LHCN-M2 (cell line): ENCODE measurements at places on chromosomes 16 and 17. TPM values are rescaled to one million over a fixed set of nuclear protein-coding genes. Genes with fewer than 3 reads are reported as not detected.

DNA sequence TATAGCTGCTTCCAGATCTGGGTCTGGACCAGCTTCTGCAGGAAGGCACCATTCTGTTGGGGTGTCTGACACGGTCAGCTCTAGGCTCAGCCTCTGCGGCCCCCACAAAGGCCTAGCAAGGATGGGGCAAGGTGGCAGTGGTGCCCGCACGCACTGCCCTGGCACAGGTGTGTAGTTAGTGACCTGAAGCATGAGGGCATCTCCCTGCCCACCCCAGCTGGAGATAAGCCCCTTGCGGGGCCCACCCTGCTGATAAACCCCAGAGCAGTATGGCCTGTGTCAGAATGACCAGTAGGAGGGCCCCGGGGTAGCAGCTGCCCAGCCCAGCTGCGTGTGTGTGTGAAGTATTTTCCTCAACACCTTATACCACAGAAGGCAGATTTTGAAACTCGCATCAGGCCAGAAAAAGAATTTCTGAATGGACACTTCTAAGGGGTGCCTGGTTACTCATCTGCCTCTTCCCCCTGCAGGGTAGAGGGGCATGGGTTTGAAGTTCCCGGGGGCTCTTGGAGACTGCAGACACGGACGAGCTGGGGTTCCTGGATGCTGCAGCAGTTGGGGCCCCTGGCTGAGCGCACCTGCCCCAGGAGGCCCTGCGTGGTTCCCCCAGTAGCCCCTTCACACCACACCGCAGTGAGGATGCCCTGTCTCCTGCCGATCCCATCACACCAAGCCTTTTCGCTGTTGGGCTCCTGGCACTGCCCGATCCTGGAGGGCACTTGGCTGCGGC lies 4.5 kb downstream of the ARHGDIA start:
- DNase-seq, result peak; percentile 51

GRCh38 chr17:38568845-38569510 lies 36.8 kb downstream of the SRCIN1 start:
- DNase-seq, result no peak

DNA sequence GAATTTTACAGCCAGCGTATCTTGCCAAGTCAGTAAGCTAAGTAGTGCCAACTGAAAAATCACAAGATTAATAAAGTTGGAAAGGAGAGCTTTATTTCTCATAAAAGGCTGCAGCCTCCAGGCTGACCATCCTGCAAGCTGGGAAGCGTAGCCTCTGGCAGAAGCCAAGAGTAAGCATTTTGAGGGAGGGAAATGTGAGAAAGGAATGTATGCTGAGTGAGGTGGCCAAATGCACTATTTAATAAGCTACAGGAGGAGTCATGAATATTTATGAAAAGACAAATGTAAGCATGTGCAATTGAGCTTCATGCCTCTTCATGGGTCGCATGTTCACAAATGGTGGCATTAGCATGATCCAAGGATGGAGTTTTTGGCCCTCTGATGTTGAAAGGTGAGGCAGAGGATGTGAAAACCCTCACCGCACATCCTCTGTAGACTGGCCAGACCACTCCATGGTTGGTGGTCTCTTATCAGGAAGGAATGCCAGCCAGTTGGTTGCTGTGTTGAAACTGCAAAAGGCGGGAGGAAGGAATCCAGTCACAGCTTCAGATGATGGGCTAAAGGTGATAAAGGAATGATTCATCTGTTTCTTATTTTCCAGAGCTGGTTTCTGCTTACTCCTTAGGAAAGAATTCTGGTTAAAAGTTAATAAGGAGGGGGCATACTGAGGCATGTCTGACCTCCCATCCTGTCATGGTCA lies 9.2 kb downstream of the KRT33B start:
- no peak for DNase-seq

- DNase-seq, result no peak
These were observed 19.3 kb downstream of the CYB5D2 start for GRCh38 chr17:4162321-4162720.

DNA sequence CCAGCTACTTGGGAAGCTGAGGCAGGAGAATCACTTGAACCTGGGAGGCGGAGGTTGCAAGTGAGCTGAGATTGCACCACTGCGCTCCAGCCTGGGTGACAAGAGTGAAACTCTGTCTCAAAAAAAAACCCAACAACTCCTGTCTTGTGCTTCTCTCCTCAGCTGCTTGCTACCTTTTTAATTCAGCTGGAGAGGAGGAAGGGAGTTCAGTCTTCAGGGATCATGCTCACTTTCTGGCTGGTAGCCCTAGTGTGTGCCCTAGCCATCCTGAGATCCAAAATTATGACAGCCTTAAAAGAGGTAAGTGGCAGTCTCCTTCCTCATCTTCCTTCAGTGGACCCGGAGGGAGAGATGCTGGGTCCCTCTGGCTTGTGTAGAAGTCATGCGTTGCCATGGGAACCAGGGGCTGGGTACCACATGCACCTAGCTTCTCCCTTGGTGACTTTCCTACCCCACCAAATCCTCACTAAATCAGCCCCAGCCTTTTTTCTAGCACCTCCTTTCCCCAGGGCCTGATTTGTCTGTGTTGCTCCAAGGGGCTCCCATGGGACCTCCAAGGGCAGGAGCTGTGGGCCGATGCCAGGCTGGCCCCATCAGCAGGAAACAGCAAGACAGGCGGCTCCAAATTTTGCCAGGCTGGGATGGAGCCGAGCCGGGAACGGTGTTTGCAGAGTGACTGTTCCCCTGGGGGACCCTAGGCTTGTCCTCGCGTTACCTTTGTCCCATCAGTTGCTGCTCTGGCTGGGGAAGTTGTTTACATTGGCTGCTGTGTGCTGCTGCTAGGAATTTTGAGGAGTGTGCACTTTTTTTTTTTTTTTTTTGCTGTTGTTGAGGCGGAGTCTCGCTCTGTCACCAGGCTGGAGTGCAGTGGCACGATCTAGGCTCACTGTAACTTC lies 65.2 kb downstream of the ABCC1 start:
- DNase-seq, result peak; percentile 49

GRCh38 chr17:40171750-40172149 lies 5.5 kb upstream of the RAPGEFL1 start:
- peak; percentile 36 for DNase-seq

GRCh38 chr16:58449768-58450167 lies 50.2 kb upstream of the NDRG4 start:
- DNase-seq, result no peak

DNA sequence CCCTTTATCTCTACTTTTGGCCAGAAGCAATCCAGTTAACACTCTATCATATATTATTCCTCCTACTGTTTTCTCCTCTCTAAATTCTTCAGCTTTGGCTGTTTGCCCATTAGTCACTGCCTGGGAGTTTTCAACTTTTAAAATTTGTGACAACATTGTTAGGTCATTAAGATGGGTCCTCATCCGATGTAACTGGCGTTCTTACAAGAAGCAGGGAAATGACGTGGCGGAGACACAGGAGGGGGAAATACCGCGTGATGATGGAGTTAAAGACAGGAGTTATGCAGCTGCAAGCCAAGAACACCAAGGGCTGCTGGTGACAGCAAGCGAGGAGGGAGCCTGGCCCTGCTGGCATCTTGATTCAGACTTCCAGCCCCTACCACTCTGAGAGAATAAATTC lies 34.8 kb upstream of the CPHXL start:
- no peak for DNase-seq

DNA sequence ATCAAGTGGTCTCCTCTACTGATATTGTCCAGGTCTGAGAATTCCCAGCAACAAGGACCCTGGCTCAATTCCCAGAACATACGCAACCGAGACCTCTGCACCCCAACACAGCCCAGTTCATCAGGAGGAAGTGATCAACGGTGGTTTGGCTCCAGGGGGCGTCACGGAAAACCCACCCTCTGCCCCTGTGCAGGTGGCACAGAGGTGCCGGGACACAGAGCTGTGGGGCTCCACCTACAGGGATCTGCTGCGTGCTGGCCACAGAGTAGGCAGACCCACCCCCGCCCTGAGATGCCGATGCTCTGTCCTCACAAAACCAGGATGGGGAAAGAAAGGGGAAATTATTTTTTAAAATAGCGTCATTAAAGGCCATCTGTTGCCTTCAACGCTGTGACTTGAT lies 69.6 kb downstream of the LMF1 start:
- DNase-seq, result no peak

- DNase-seq, result peak; percentile 59
These were observed 1.2 kb downstream of the HS3ST3B1 start for GRCh38 chr17:14302091-14302430.

GRCh38 chr16:27298132-27298531 lies 15.6 kb upstream of the IL4R start:
- DNase-seq, result no peak

GRCh38 chr17:2874189-2874686 lies 78.0 kb downstream of the RAP1GAP2 start:
- DNase-seq, result no peak

GRCh38 chr17:28747051-28747691 lies 3.4 kb downstream of the TRAF4 start:
- DNase-seq, result no peak

- DNase-seq, result no peak
These were observed 84.9 kb downstream of the TMEM114 start for GRCh38 chr16:8505327-8505991.

DNA sequence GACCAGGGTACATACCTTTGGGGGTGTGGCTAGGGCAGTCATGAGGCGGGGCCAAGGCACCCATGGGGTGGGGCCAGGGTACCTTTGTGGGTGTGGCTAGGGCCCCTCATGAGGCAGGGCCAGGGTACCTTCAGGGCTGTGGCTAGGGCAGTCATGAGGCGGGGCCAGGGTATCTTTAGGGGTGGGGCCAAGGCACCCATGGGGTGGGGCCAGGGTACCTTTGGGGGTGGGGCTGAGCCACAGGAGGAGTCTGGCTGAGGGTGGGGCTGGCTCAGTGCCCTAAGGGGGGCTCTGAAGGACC lies 3.5 kb downstream of the GNG13 start:
- no peak for DNase-seq

The CDH13 gene
- 140 and 162 TPM in 2 replicates for total RNA-seq

The QRICH2 gene
- total RNA-seq, result 1.4 and 2.6 TPM in 2 replicates

The CDH8 gene
- 0.32 and 3.0 TPM in 2 replicates for total RNA-seq

The GJD3 gene
- not detected in 2 replicates for total RNA-seq

The CNP gene
- total RNA-seq, result 61.6 and 75.1 TPM in 2 replicates

The CORO1A gene
- total RNA-seq, result 5.0 and 6.7 TPM in 2 replicates

The FBXW10 gene
- not detected in 2 replicates for total RNA-seq

The KAT8 gene
- total RNA-seq, result 30.5 and 30.7 TPM in 2 replicates

The TP53TG3C gene
- 1.1 TPM in 1 of 2 replicates, not detected in the other for total RNA-seq

The CLEC10A gene
- not detected in 2 replicates for total RNA-seq
